EL (cell line): ENCODE measurements at places on chromosomes 12 and 14.

DNA sequence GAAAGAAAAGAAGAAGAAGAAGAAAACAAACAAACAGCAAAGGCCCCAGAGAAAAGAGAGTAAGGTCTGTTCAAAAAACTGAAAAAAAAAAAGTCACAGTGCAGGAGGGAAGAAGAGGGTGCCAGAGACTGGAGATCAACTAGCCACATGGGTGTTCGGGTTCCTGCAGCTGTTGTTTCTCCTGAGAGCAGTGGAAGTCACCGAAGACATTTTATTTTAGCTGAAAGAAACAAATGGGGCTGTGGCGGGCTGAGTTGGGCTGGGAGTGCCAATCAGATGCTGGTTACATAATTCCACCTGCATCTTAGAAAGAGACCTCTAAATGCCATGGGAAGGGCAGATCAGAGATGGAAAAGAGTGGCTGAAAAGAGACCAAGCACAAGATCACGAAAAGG lies 33.9 kb downstream of the ACTN1 start:
- no peak for DNase-seq

GRCh38 chr12:132284071-132284826 lies 45.1 kb downstream of the GALNT9 start:
- no peak for DNase-seq

GRCh38 chr12:124883263-124884130 lies 19.8 kb upstream of the SCARB1 start:
- peak; percentile 11 for DNase-seq

DNA sequence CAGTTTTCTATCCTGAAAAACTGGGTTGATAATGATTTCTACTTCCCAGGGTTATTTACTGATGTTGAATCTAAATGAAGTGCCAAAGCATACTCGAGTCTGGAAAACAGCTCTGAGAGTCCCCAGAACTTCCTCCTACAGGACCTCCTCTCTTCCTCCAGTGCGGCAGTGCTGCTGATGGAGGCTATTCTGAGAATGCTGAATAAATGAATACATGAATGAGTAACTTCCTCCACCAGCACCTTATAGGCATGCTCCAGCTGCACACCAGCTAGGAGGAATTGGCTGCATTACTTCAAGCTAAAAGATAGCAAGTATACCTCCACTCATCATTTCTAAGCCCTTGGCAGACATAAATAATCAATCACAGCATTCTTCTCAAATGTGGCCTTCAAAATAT lies 448.8 kb upstream of the CCDC196 start:
- no peak for DNase-seq

- peak; percentile 41 for DNase-seq
Observed at GRCh38 chr12:11981121-11981733, 89.5 kb upstream of the BCL2L14 start.

GRCh38 chr14:43778937-43779639 lies 728.0 kb downstream of the FSCB start:
- DNase-seq = no peak

GRCh38 chr14:71103662-71104484 lies 196.6 kb downstream of the PCNX1 start:
- peak; percentile 70 for DNase-seq

GRCh38 chr12:107906707-107907106 lies 132.2 kb downstream of the ASCL4 start:
- DNase-seq = no peak

- DNase-seq = no peak
Observed at GRCh38 chr14:96792003-96792402, 5.2 kb upstream of the VRK1 start.

DNA sequence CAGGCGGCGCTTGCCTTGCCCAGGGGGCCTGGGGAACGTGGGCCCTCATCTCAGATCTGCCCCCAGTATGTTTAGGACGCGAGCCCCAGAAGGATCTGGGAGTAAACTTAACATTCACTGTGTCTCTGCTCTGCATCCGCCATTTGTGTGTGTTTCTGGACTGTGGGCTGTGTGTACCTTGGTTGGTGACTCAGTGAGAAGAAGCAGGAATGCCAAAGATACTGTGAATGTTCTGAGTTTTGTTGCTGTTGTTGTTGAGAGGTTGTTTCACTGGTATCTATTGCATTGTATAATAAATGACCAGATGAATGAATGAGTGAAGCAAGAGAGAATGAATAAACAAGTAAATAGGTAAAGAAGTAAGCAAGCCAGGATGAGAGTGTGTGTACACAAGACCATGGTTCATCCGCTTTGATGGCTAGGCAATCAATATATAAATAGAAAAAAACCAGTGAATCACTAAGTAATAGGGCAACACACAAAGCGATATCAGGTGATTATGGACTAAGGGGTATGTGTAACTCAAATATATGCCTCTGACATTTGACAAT lies 20.5 kb downstream of the MEG3 start:
- DNase-seq = no peak

DNA sequence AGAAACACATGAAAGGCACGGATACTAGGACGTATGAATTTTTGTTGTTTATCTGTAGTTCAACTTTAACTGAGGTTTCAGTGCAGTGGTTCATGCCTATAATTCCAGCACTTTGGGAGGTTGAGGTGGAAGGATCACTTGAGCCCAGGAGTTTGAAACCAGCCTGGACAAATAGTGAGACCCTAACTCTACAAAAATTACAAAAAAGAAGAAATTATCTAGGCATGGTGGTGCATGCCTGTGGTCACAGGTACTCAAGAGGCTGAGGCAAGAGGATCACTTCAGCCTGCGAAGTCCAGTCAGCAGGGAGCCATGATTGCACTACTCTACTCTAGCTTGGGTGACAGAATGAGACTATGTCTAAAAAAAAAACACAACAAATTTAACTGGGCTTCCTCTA lies 8.0 kb downstream of the KRT6B start:
- no peak for DNase-seq
